Spleen (tissue), 13 donors: ENCODE measurements at places on chromosomes 16 and 17. TPM values are rescaled to one million over a fixed set of nuclear protein-coding genes. Genes with fewer than 3 reads are reported as not detected.

- H3K27ac ChIP-seq: no peak overlapping the region
- H3K27me3 ChIP-seq: no peaks in the 10 kb centered on the region
- DNase-seq: no peak
- no peaks in the 10 kb centered on the region for H3K36me3 ChIP-seq
- no peak overlapping the region for H3K4me3 ChIP-seq
- peaks cover 42% of the 10 kb centered on the region for H3K4me1 ChIP-seq
These were observed 271.7 kb upstream of the TBX2 start for GRCh38 chr17:61127960-61128359.

- no peaks in the 10 kb centered on the region for H3K36me3 ChIP-seq
- H3K4me3 ChIP-seq: no peak overlapping the region
- H3K27me3 ChIP-seq: no peaks in the 10 kb centered on the region
- no peak overlapping the region for H3K27ac ChIP-seq
- DNase-seq: peak; percentile 38
- H3K4me1 ChIP-seq: peaks cover 25% of the 10 kb centered on the region
These were observed 12.8 kb upstream of the TNS4 start for GRCh38 chr17:40514013-40514875.

Gene SLC47A1
- 2.4 TPM for polyA plus RNA-seq

DNA sequence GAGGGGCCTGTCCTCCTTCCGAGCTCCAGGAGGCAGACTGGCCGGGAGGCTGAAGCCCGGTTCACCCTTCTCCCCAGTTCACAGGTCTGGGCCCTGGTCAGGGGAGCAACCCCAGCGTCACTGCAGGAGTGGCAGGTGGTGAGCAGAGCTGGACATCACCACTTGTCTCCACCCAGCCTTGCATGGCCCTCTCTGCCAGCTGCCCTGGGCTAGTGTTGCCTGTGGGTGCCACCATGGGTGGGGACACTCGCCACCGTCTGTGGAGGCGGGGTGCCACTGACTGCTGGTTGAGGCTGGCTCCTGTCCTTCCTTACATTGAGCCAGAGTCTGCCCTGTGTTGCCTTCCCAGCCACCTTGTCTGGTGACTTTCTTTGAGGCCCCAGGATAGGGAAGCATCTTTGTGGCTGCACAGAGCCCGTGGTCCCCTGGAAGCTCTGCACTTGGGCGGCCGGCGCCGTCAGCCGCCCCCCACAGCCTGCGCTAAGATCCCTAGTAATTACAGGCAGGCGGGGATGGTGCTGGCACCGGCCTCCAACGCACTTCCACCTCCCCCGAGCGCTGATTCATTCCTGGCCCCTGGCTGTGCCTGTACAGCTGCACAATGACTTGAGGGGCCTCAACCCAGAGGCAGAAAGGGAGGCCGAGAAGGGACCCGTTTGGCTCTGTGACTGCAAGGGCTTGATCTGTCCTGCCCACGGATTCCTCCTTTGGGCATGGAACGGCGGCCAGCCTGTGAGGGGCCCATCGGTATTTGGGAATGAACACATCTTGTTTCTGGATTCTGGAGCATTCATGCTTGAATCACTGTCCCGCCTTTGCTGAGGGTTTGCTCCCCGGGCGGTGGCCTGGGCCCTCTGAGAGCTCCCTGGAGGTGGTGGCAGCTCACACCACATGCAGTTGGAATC, 5.2 kb downstream of the BAIAP2 start:
- H3K27ac ChIP-seq: no peak overlapping the region
- peaks cover 9% of the 10 kb centered on the region for H3K4me1 ChIP-seq
- H3K36me3 ChIP-seq: no peaks in the 10 kb centered on the region
- peaks cover 9% of the 10 kb centered on the region for H3K27me3 ChIP-seq
- DNase-seq: no peak
- H3K4me3 ChIP-seq: no peak overlapping the region

Gene TBC1D3I
- 0.10 TPM for polyA plus RNA-seq

DNA sequence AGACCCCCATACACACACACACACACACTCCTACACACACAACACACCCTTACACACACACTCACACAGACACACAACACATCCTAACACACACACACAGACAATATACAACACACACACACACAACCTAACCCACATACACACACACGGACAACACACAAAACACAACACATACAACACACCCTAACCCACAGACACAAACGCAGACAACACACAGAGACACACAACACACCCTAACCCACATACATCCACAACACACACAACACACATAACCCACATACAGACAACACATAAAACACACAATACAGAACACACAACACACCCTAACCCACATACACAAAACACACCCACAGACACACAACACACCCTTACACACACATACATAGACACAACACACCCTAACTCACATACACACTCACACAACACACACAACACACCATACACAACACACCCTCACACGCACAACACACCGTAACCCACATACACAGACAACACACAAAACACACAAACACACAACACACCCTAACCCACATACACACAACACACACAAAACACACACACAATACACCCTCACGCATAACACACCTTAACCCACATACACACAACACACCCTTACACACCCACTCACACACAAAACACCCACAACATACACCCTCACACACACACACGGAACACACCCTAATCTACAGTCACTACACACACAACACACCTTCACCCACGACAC, 4.4 kb downstream of the ASGR1 start:
- H3K36me3 ChIP-seq: no peaks in the 10 kb centered on the region
- no peak overlapping the region for H3K4me3 ChIP-seq
- H3K27me3 ChIP-seq: peaks cover 67% of the 10 kb centered on the region
- H3K27ac ChIP-seq: no peak overlapping the region
- H3K4me1 ChIP-seq: peaks cover 8% of the 10 kb centered on the region

Gene TTYH2
- polyA plus RNA-seq: 4.0 TPM
